ENCODE measurements at places on chromosomes 1 and 21. TPM values are rescaled to one million over a fixed set of nuclear protein-coding genes. Genes with fewer than 3 reads are reported as not detected.
A peak's percentile ranks its signal among the peaks of the same experiment; 100 is the strongest.

The COL6A1 gene
- 213 TPM for total RNA-seq

The ASPM gene
- total RNA-seq = 0.22 TPM

The LCE2A gene
- not detected for total RNA-seq

The EDARADD gene
- total RNA-seq = 11.8 TPM

The IL10RB gene
- 21.7 TPM for total RNA-seq

DNA sequence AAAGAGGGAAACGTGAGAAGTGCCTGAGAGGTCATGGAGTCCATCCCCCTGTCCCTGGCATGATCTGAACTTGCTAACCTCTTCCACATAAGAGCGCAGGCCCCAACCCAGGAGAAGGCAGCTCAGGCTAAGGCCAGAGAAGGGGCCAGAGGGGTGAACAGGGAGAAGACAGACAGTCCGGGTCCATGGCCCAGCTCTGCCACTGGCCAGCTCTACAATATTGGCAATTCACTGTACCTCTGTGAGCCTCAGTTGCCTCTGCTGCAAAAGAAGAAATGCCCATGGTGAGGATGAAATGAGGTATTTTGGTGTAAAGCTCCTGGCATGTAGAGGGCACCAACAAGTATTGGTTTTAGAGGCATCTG is 72.3 kb downstream of the CAMK2N1 start:
- H3K4me3 ChIP-seq = no peak overlapping the region
- H3K36me3 ChIP-seq = no peaks in the 10 kb centered on the region
- H3K4me1 ChIP-seq = no peaks in the 10 kb centered on the region
- no peak overlapping the region for H3K27ac ChIP-seq
- DNase-seq = no peak
- H3K27me3 ChIP-seq = no peaks in the 10 kb centered on the region

GRCh38 chr1:212269306-212269705 is 15.9 kb upstream of the PPP2R5A start:
- no peak overlapping the region for H3K4me3 ChIP-seq
- no peak overlapping the region for H3K27ac ChIP-seq
- no peaks in the 10 kb centered on the region for H3K36me3 ChIP-seq

- no peaks in the 10 kb centered on the region for H3K27me3 ChIP-seq
- H3K27ac ChIP-seq = no peak overlapping the region
- no peak for DNase-seq
- H3K4me1 ChIP-seq = peaks cover 7% of the 10 kb centered on the region
- H3K4me3 ChIP-seq = no peak overlapping the region
Observed at GRCh38 chr1:209662879-209663327, 10.7 kb upstream of the LAMB3 start.

DNA sequence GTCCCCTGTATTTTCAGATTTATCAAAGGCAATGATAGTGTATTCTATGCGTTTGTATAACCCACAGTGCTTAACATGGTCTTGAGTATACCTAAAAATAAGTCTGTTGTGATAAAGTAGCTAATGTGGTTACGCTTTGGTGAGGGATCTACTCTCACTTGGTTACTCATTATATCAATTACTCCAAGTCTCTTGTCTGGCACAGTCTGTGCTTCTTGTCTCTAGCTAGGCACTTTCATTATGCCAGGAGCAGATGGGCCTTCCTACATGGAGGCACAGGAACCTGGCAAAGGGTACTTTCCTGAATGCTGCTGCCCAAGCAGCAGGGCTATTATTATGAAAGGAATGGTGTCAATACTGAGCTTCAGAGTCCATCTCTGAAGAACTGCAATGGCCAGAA is 4.2 kb upstream of the PTPN22 start:
- peaks cover 5% of the 10 kb centered on the region for H3K4me1 ChIP-seq
- H3K27ac ChIP-seq = no peak overlapping the region
- no peak overlapping the region for H3K4me3 ChIP-seq
- no peaks in the 10 kb centered on the region for H3K36me3 ChIP-seq
- DNase-seq = no peak
- H3K27me3 ChIP-seq = no peaks in the 10 kb centered on the region

- H3K4me3 ChIP-seq = no peak overlapping the region
- no peak overlapping the region for H3K27ac ChIP-seq
- H3K27me3 ChIP-seq = peaks cover 3% of the 10 kb centered on the region
- H3K36me3 ChIP-seq = no peaks in the 10 kb centered on the region
- DNase-seq = no peak
- H3K4me1 ChIP-seq = peaks cover 1% of the 10 kb centered on the region
Observed at GRCh38 chr1:44611866-44612265, 62.4 kb downstream of the TMEM53 start.

DNA sequence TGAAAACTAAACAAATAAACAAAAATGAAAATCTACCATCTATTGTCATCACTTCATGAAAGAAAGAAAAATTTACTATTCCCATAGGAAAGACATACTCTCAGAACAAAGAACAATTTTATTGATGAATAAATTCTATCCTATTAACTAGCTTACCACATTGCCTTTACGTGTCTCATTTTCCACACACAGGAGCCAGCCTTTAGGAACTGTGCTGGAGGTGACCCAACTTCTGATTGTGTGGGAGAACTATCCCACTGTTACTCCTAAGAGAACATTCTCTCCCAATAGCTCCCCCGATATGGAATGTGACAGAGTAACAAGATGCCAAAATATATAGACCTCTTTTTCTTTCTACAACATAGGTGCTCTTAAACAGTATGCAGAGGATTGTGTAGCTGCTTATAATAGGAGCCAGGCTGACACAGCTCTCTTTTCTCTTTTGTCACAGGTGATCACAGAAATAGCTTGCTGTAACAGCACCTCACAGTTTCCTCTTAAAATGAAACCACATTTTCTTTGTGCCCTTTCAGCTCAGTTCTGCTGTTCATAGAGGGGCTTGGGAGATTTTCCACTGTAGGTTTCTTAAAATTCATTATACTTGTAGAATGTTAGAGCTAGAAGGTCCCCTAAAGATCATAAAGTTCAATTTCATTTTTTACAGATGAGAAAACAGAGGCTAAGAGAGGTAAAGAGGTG is 35.5 kb downstream of the C21orf91 start:
- no peak for DNase-seq
- no peaks in the 10 kb centered on the region for H3K4me1 ChIP-seq
- H3K27ac ChIP-seq = no peak overlapping the region

DNA sequence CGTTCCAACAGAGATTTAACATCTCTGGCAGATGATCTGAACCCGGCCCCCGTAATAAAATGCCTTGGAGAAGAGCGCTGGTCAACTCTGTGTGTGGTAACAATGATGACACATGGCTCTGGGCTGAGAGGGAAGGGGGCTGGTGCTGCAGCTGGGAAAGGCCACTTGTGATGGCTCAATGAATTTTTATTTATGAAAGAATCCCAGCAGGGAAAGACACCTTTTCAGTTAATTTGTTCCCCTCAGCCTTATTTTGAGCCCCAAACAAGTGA is 59.4 kb downstream of the SYT6 start:
- H3K27ac ChIP-seq = no peak overlapping the region
- no peak for DNase-seq
- no peak overlapping the region for H3K4me3 ChIP-seq
- no peaks in the 10 kb centered on the region for H3K27me3 ChIP-seq

- no peaks in the 10 kb centered on the region for H3K36me3 ChIP-seq
- H3K27ac ChIP-seq = peak within 1 kb of the TSS; percentile 85
Observed at GRCh38 chr1:44031252-44032169, at the start of gene SLC6A9. Gene SLC6A9 (minus strand): TSS chr1:44031462. CDS start chr1:44024277, 7,185 bp downstream.

DNA sequence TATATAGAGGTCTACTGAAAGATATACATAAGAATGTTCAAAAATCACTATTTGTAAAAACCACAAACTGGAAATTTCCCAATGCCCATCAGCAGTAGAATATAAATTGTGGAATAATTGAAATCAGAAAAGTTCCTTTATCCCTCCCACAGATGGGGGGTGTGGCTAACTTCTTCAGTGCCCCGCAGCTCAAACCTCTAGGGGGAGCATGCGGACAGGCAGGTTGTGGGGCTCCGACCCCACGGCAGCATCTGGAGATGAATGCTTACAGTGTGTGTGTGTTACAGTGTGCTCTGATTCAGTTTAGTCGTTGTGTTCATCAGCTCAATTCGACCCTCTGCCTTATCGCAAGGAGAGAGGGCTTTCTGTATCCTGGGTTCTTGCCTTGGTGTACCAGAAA is 262.1 kb upstream of the LRRC7 start:
- H3K4me1 ChIP-seq = no peaks in the 10 kb centered on the region
- no peaks in the 10 kb centered on the region for H3K36me3 ChIP-seq
- no peak for DNase-seq
- no peaks in the 10 kb centered on the region for H3K27me3 ChIP-seq
- H3K4me3 ChIP-seq = no peak overlapping the region

DNA sequence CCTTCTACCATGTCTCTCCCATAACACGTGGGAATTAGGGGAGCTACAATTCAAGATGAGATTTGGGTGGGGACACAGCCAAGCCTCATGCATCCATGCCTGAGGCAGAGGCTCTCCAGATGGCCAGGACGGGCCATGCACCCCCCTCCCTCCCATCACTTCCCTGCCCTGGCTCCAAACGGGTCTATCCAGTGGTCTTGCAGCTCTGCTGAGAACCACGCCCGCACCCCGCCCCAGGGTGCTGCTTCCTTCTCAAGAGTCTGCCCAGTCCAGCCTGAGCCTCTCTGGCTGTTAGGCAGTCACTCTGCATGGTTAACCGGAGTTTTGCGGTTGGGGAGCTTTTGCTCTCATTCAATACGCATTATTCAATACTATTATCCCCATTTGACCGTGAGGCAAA is 131.5 kb upstream of the TMEM51 start:
- H3K4me1 ChIP-seq = no peaks in the 10 kb centered on the region
- no peak overlapping the region for H3K27ac ChIP-seq

DNA sequence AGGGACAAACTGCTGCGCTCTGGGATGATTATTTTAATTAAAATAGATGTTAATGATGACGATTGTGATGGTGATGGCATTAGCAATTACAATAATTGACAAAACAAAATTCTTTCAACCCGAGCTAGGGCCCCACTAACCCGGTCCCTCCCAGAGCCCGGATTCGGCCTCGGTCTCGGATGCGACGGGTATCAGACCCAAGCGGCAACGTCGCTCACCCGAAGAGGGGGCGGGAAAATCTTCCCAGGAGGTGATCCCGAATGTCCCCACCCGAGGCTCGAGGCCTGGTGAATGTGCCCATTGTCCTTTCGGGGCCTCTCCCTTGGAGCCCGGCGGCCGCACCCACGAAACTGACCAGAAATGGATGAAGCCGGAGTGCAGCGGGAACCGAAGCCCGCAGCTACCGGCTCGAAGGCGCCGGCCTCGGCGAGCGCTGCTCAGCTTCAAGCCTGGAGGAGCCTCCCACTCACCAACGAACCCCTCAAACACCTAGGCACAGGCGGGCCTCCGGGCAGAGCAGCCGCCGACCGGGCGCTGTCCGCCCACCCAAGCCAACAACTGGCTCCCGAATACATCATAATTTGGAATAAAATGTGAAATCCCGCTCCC is 1.2 kb downstream of the TAL1 start:
- H3K4me1 ChIP-seq = peaks cover 28% of the 10 kb centered on the region
- no peaks in the 10 kb centered on the region for H3K36me3 ChIP-seq
- no peak overlapping the region for H3K4me3 ChIP-seq
- H3K27ac ChIP-seq = peak overlapping the region; percentile 53
- H3K27me3 ChIP-seq = peaks cover 39% of the 10 kb centered on the region
- DNase-seq = no peak

DNA sequence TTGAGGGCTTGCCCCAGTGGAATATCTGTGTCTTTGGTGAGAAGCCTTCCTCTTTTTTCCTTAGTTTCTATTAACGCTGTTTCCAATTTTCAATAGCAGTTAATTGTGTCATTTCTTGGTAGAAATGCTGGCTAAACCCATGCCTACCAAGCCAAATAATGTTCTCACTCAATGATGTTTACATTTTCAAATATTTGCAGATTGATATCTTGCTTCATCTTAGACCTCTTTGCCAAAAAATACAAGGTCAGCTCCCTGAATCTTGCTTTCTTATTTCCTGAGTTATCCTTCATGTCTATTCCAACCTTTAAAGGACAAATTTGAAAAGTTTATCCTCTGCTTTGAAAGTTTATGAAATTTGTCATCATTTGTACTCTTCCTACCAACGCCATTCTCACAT is 5.1 kb downstream of the KCNJ15 start:
- no peak for DNase-seq
- H3K4me1 ChIP-seq = no peaks in the 10 kb centered on the region
- no peak overlapping the region for H3K4me3 ChIP-seq
- H3K27me3 ChIP-seq = no peaks in the 10 kb centered on the region

DNA sequence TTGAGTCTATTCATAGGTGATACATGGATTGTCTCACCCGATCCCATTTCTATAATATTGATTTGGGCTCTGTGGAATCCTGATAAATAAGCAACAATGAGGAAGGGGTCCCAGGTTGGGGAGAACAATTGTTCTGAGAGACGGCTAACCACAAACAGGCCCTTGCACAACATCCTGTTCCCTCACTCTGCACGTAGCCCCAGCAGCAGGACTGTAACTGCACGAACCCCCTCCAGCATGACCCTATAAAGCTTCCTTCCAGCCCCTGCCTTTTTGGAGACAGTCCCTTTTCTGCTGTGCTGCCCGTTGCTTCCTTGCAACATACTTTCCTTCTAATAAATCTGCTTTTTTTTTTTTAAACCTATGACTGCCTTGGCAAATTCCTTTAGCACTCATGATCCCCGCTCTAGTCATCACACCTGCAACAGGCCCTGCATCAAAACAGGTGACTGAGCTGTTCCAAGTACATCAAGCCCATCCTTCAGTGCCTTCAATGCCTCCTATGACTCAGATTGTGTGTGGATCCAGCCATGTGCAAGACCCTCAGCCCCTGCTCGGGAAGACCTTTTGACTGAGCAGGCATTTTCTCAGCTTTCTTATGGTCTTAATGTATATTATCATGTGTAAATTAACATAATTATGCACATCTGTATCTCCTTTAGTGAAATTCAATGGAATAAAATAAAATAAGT is 63.7 kb upstream of the B3GALNT2 start:
- H3K27me3 ChIP-seq = no peaks in the 10 kb centered on the region
- H3K4me1 ChIP-seq = no peaks in the 10 kb centered on the region
- H3K27ac ChIP-seq = no peak overlapping the region
- H3K4me3 ChIP-seq = no peak overlapping the region

DNA sequence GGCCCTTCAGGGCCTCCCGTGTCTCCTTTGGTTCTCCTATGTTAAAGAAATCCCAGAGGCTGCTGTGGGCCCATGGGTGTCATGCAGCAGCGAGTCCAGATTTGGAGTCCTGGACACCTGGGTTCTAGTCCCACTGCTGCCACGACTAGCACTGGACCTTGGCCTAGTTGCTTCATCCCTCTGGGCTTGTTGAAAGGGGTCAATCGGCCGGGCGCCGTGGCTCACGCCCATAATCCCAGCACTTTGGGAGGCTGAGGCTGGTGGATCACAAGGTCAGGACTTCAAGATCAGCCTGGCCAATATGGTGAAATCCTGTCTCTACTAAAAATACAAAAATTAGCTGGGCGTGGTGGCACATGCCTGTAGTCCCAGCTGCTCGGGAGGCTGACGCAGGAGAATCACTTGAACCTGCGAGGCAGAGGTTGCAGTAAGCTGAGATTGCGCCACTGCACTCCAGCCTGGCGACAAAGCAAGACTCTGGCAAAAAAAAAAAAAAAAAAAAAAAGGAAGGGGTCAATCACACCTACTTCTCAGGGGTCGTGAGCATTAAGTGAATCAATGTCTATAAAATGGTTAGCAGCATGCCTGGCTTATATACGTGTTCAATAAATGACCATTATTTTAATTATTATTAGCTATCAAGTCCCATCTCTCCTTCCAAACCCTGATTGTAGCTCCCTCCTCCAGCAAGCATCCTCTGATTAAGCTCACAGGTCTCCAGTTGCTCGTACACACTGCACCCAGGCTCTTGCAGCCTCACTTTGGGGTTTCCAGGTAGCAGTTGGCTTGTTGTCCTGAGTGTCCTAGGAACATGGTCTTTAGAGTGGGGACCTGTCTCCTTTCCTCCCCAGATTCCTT is 43.8 kb downstream of the KIRREL1 start:
- H3K27me3 ChIP-seq = no peaks in the 10 kb centered on the region
- no peak overlapping the region for H3K4me3 ChIP-seq
- no peaks in the 10 kb centered on the region for H3K36me3 ChIP-seq
- no peak for DNase-seq

GRCh38 chr1:147912553-147912952 is 10.0 kb downstream of the GJA8 start:
- DNase-seq = no peak

Measured in thyroid gland (tissue), 4 donors.